ENCODE measurements at places on chromosomes 12 and 14. TPM values are rescaled to one million over a fixed set of nuclear protein-coding genes. Genes with fewer than 3 reads are reported as not detected.
A peak's percentile ranks its signal among the peaks of the same experiment; 100 is the strongest.

- DNase-seq, result no peak
- no peaks in the 10 kb centered on the region for H3K27me3 ChIP-seq
- no peak overlapping the region for H3K27ac ChIP-seq
- H3K4me3 ChIP-seq, result no peak overlapping the region
- H3K36me3 ChIP-seq, result no peaks in the 10 kb centered on the region
These were observed 48.1 kb upstream of the TMED10 start for GRCh38 chr14:75224561-75224960.

- no peak for DNase-seq
- no peak overlapping the region for H3K27ac ChIP-seq
- no peaks in the 10 kb centered on the region for H3K36me3 ChIP-seq
These were observed 44.8 kb downstream of the RHOJ start for GRCh38 chr14:63249092-63249491.

DNA sequence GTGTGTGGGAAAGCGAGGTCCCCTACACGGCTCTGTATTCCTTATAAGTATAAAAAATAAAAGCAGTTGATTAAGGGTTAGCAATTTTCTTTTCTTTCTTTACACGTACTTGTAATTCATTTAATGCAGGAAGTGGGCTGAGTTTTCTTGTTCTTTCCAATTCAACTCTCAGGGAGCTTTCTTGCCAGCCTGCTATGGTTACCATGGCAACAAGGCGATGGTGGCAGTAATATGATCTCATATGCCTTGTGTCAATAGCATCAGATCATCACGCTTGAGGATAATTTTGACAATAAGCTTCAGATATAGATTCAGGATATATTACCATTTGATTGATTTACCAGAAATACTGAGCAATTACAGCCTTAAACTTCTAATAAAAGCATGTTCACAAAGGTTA is 466.5 kb downstream of the APAF1 start:
- no peaks in the 10 kb centered on the region for H3K36me3 ChIP-seq
- H3K4me3 ChIP-seq, result no peak overlapping the region
- H3K27ac ChIP-seq, result no peak overlapping the region
- no peak for DNase-seq

GRCh38 chr12:69457433-69457832 is 12.8 kb upstream of the FRS2 start:
- H3K27me3 ChIP-seq, result peaks cover 2% of the 10 kb centered on the region
- no peaks in the 10 kb centered on the region for H3K36me3 ChIP-seq
- no peaks in the 10 kb centered on the region for H3K4me1 ChIP-seq

DNA sequence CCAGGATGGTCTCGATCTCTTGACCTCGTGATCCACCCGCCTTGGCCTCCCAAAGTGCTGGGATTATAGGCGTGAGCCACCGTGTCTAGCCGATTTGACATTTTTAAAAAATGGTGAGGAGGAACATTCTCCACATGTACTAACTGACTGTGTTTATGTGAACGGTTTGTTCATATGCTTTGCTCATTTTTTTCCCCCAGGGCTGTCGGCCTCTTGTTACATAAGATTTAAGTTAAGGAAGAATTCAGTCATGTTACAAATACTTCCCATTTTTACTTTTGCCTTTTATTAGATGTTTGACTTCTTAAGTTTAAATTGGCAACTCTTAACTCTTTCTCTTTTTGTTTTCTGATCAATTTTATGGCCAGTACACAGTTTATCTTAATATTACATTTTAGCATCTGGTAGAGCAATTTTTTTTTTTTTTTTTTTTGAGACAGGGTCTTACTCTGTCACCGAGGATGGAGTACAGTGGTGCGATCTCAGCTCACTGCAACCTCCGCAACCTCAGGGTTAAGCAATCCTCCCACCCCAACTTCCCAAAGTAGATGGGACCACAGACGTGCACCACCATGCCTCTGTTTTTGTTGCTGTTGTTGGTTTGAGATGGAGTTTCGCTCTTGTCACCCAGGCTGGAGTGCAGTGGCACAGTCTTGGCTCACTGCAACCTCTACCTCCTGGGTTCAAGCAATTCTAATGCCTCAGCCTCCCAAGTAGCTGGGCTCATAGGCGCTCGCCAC is 9.6 kb downstream of the GNS start:
- H3K4me1 ChIP-seq, result peaks cover 7% of the 10 kb centered on the region
- no peak overlapping the region for H3K4me3 ChIP-seq
- H3K36me3 ChIP-seq, result peaks cover 64% of the 10 kb centered on the region
- no peak for DNase-seq

DNA sequence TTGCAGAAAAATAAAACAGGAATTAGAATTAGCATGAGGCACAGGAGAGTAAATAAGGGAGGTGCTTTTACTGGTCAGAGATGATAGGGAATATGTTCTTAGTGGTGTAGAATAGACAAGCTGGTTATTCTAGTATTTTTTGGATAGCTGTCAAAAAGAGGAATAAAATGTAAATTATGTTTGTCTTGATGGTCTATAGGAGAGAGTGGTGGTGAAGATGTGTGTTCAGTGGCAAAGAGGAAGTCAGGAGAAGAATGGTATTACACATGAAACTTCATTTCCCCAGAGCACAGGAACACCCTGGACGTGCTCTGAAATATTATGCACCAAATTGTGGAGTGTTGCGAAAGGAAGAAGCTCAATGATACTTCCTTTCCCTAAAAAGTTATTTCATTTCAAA is 27.8 kb downstream of the MUCL1 start:
- H3K27ac ChIP-seq, result no peak overlapping the region
- no peaks in the 10 kb centered on the region for H3K36me3 ChIP-seq
- no peaks in the 10 kb centered on the region for H3K4me1 ChIP-seq
- H3K27me3 ChIP-seq, result peaks cover 3% of the 10 kb centered on the region

DNA sequence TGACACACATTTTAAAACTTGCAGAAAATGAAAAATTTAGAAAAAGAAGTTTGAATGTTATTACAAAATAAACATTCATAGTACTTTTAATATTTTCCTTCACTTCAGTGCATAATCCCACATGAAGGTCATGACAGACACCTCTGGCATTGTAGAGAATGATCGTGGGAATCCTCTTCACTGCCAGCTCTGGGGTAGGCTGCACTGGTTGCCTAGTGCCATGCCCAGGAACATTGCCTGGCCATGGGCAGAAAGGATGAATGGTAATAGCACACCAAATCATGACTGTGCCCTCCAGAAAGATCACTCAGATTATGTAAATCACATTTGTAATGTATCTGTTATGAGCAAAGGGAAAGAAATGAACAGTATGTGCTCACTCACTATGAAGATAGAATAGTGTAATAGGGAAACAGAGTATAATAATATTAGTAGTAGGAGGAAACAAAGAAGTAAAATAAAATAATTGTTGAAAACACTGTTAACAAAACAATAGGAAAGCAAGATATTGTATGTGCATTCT is 161.6 kb downstream of the PLCZ1 start:
- no peaks in the 10 kb centered on the region for H3K36me3 ChIP-seq
- no peak for DNase-seq
- no peak overlapping the region for H3K27ac ChIP-seq
- no peak overlapping the region for H3K4me3 ChIP-seq
- no peaks in the 10 kb centered on the region for H3K27me3 ChIP-seq

GRCh38 chr12:58443981-58444371 is 476.3 kb downstream of the LRIG3 start:
- no peaks in the 10 kb centered on the region for H3K4me1 ChIP-seq
- no peak overlapping the region for H3K4me3 ChIP-seq
- DNase-seq, result no peak

DNA sequence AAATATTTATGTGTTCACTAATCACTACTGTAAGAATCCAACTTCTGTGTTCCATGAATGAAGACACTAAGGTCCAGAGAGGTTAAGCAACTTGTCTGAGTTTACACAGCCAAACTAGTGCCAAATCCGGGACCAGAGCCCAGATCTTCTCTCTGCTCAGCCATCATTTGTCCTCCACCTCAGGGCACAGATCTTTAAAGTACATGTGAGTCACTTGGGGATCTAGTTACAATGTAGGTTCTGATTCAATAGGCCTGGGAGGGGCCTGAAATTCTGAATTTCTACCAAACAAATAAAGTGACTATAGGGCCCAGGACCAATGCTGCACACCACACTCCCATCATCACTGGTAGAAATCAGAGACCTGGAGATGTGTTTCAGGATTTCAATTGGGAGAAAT is 162.9 kb downstream of the GXYLT1 start:
- no peak overlapping the region for H3K4me3 ChIP-seq
- no peaks in the 10 kb centered on the region for H3K4me1 ChIP-seq
- H3K27ac ChIP-seq, result no peak overlapping the region
- peaks cover 26% of the 10 kb centered on the region for H3K27me3 ChIP-seq
- DNase-seq, result no peak

- no peak overlapping the region for H3K27ac ChIP-seq
- no peak for DNase-seq
- peaks cover 25% of the 10 kb centered on the region for H3K4me1 ChIP-seq
- no peak overlapping the region for H3K4me3 ChIP-seq
- H3K36me3 ChIP-seq, result peaks cover 20% of the 10 kb centered on the region
These were observed 23.8 kb downstream of the MAP3K9 start for GRCh38 chr14:70785556-70785955.

GRCh38 chr12:22272335-22273151 is 62.0 kb downstream of the ST8SIA1 start:
- no peaks in the 10 kb centered on the region for H3K36me3 ChIP-seq
- H3K4me3 ChIP-seq, result no peak overlapping the region
- no peak overlapping the region for H3K27ac ChIP-seq
- DNase-seq, result no peak
- peaks cover 10% of the 10 kb centered on the region for H3K4me1 ChIP-seq
- peaks cover 7% of the 10 kb centered on the region for H3K27me3 ChIP-seq

GRCh38 chr12:9331218-9331626 is 123.0 kb upstream of the PZP start:
- no peak overlapping the region for H3K4me3 ChIP-seq
- no peaks in the 10 kb centered on the region for H3K36me3 ChIP-seq
- H3K4me1 ChIP-seq, result peaks cover 12% of the 10 kb centered on the region
- peak; percentile 65 for DNase-seq

DNA sequence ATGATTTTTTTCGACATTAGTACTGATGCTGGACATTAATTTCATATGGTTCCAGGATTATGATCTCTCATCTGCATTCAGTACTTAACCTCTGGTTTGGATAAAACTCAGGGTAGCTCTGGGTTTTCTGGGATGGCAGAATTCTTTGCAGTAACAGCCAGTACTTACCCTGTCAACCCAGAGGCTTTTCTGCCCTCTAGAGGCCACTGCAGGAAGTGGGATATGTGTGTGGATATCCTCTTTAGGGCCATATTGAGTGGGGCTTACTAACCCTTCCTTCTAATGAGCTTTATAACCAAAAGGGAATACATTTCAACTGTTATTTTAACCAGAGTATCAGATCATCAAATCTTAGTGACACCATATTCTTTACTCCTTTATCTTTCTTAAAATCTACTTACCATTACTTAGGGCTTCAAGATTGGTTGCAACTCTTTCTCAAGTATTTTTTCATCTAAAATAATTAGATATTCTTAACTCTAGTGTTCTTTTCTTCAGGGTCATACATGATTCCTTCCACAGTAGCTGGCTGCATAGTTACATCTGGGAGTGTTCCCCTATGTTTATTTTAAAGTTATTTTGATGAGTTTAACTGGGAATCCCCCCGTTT is 488.0 kb upstream of the STXBP6 start:
- H3K27ac ChIP-seq, result no peak overlapping the region
- H3K36me3 ChIP-seq, result no peaks in the 10 kb centered on the region
- H3K4me3 ChIP-seq, result no peak overlapping the region
- H3K27me3 ChIP-seq, result no peaks in the 10 kb centered on the region
- H3K4me1 ChIP-seq, result no peaks in the 10 kb centered on the region

DNA sequence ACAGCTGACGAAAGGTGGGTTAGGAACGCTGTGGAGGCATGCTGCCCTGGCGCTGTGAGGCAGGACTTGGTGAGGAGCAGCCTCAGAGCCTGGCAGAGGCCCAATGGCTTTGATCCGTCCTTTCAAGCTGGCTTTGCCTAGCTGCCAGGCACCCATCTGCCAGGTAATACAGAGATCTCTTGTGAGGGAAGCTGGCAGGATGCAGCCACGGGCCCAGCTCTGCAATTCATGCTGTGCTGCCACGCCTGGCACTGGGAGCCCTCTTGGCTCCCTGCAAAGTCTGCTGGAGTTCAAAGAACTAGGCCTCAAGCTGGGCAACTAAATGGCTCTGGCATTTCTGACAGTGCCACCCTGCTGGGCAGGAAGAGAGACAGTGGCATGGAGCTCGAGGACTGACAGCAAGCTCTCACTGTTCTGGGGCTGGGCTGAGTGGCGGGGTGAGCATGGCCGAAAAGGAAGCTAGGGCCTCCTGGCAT is 18.7 kb downstream of the IQSEC3 start:
- H3K27me3 ChIP-seq, result peaks cover 25% of the 10 kb centered on the region
- no peak for DNase-seq
- H3K4me1 ChIP-seq, result no peaks in the 10 kb centered on the region
- no peak overlapping the region for H3K4me3 ChIP-seq

DNA sequence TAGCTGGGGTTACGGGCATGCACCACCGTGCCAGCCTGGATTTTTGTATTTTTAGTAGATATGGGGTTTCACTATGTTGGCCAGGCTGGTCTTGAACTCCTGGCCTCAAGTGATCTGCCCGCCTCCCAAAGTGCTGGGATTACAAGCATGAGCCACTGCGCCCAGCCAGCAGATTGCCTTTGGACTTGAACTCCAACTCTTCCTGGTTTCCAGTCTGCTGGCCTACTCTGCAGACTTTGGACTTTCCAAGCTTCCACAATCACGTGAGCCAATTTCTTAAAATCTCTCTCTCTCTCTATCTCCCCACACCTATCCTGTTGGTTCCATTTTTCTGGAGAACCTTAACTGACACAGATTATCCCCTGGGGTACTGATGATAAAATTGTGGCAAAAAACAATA is 55.0 kb downstream of the EMP1 start:
- peaks cover 2% of the 10 kb centered on the region for H3K4me1 ChIP-seq
- no peak overlapping the region for H3K27ac ChIP-seq
- peaks cover 13% of the 10 kb centered on the region for H3K27me3 ChIP-seq
- no peaks in the 10 kb centered on the region for H3K36me3 ChIP-seq
- no peak overlapping the region for H3K4me3 ChIP-seq
- DNase-seq, result no peak

GRCh38 chr12:21638054-21638891 is 19.4 kb downstream of the LDHB start:
- H3K27ac ChIP-seq, result no peak overlapping the region
- no peaks in the 10 kb centered on the region for H3K27me3 ChIP-seq
- no peak overlapping the region for H3K4me3 ChIP-seq
- peaks cover 81% of the 10 kb centered on the region for H3K36me3 ChIP-seq
- no peak for DNase-seq
- peaks cover 2% of the 10 kb centered on the region for H3K4me1 ChIP-seq

The PROX2 gene
- not detected for total RNA-seq

The MPHOSPH9 gene
- total RNA-seq, result 37.3 TPM

The LRTM2 gene
- total RNA-seq, result not detected

The KRT2 gene
- not detected for total RNA-seq

The AVPR1A gene
- total RNA-seq, result not detected

The SERPINA9 gene
- total RNA-seq, result 0.40 TPM

The SYNE3 gene
- total RNA-seq, result 104 TPM

The SLC17A8 gene
- total RNA-seq, result not detected

All from activated B cell treated with CpG ODN at 0.5 μM for 24 hours (primary cell).